ENCODE measurements at places on chromosomes 1 and 21. TPM values are rescaled to one million over a fixed set of nuclear protein-coding genes. Genes with fewer than 3 reads are reported as not detected.

The COL11A1 gene
- 0.56 TPM for total RNA-seq

- DNase-seq: no peak
These were observed 15.8 kb upstream of the SCYL3 start for GRCh38 chr1:169909499-169909898.

The IGFN1 gene
- 0.18 TPM for total RNA-seq

GRCh38 chr1:61674221-61674620 lies 50.7 kb downstream of the TM2D1 start:
- DNase-seq: no peak

GRCh38 chr1:112284796-112285195 lies 111.2 kb upstream of the CTTNBP2NL start:
- no peak for DNase-seq
